Anterior cingulate cortex (tissue), 58 donors: ENCODE measurements at places on chromosomes 6 and 20.

DNA sequence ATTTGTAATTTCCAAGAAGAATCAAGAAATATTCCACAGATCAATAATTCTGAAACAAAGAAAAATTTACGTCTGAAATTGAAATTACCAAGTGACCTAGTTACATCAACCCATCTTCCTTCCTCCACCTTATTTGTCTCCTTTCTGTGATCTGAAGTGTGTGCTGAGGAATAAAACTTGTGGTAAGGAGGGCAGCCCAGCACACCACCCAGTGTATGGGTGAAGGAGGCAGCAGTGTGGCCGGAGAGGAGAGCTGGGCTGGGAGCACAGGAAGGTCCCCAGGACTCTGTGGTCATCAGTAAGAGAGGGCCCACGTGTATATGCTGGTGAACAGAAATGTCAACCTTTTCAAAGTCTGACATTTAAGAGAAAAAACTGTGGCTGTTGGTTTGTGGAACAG is 11.3 kb upstream of the CCR6 start:
- no peak for DNase-seq

- DNase-seq: no peak
Measured at GRCh38 chr6:162373192-162373591, 354.4 kb downstream of the PRKN start.

DNA sequence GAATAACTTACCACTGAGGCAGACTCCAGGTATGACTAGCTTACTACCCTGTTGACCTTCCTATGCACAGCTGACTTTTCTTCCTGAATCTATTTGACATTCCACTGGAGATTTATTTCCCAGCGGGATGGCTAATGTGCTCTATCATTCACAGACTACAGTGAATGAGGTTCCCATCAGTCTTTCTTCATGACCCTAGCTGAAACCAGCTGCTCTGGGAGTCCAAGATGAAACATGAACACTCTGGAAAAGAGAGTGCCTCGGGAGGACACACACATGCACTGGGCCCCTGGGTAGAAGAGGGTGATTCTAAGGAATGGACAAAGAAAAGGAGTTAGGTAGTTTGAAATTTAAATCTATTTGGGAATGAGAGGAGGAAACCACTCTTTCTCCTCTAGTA is 82.6 kb upstream of the DST start:
- no peak for DNase-seq

DNA sequence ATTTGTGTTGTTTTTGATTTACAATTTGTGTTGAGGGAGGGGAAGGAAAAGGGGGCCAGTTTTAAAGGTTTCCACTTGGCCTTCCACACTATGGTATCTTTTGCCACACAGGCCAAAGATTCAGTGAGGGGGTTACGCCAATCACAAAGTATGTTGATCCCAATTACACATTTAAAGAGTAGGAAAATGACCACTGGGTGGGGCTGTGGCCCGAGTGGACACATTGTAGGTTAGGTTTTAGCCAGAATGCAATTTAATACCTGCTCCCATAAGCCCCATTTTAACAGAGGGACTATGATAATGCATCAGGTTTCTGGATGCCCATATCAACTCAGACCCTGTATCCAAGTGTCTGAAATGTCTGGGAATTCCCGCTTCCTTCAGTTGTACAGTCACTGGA is 15.6 kb downstream of the VGLL2 start:
- DNase-seq: no peak

- DNase-seq: no peak
Measured at GRCh38 chr6:154815938-154816820, 83.0 kb downstream of the SCAF8 start.

DNA sequence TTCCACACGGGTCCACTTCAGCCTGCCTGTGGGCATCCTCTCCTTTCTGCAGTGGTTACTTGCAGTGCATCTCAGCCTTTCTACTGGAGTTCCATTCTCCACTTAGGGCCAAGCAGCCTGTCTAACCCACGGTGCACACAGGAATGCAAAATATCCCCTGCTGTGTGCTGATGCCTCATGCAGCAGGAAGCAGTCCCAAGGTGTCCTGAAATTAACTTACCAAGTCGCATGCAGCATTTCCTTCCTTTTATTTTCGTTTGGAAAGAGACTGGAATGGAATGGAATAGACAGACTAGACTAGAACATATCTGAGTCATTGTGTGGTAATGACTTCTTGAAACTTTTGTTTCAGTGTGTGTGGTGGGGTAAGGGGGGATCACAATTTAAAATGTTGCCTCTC is 25.9 kb upstream of the FOXQ1 start:
- DNase-seq: no peak

- DNase-seq: no peak
Measured at GRCh38 chr6:87922947-87923330, 124.7 kb upstream of the SPACA1 start.

GRCh38 chr6:54697424-54697823 is 149.1 kb upstream of the FAM83B start:
- DNase-seq: no peak

DNA sequence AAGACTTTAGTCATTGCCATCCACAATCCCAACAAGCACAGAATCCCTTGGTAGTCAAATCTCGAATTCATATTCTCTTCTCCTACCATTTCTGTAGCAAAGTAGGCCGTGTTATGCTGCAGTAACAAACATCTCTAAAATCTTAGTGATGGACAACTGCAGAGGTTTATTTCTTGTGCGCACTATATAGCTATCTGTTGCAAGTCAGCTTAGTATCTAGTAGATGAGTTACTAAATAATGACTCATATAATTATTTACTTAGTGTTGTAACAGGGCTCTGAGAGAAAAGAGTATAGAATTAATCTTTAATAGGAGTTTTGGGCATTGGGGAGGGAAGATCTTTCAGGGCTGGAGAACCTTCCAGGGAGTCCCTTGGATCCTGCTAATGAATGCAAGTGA is 73.3 kb downstream of the CAP2 start:
- DNase-seq: no peak

- no peak for DNase-seq
Measured at GRCh38 chr6:166436195-166437139, 53.7 kb upstream of the MPC1 start.

- no peak for DNase-seq
Measured at GRCh38 chr20:61483336-61484067, 231.4 kb downstream of the CDH4 start.

DNA sequence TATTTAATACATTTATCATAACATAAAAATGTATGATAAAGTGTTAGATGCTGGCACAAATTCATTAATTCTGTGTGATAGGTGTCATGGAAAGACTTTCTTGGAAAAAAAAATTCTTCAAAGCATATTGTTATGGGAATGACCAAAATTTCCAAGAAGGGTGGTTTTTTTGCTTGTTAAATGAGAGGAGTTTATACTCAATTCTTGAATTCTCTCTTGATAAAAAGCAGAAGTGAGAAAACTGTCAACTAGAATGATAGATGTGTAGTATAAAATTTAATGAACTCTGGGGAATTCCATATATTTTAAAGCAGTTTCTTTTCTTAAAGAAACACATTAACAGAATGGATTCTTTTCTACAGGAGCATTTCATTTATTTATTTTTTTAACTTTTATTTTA is 62.0 kb upstream of the SNAP91 start:
- no peak for DNase-seq

- no peak for DNase-seq
Measured at GRCh38 chr6:135710042-135710441, 141.5 kb upstream of the PDE7B start.

DNA sequence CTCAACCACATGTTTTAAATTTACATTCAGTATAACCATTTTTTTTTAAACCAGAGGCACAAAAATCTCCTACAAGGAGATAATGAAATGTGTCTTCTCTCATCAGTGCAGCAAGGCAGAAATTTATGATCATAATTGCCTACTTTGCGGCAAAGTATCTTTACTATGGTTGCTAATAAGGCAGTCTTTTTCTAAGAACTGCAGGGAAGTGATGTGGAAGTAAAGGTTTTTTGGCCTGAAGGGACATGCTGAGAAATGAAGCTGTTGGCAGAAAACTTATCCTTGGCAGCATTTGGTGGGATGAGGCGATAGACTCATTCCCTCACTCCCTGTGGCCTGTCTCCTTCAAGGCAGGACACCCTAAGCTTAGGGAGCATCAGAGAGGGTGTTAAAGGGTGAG is 48.7 kb downstream of the SCGN start:
- no peak for DNase-seq

DNA sequence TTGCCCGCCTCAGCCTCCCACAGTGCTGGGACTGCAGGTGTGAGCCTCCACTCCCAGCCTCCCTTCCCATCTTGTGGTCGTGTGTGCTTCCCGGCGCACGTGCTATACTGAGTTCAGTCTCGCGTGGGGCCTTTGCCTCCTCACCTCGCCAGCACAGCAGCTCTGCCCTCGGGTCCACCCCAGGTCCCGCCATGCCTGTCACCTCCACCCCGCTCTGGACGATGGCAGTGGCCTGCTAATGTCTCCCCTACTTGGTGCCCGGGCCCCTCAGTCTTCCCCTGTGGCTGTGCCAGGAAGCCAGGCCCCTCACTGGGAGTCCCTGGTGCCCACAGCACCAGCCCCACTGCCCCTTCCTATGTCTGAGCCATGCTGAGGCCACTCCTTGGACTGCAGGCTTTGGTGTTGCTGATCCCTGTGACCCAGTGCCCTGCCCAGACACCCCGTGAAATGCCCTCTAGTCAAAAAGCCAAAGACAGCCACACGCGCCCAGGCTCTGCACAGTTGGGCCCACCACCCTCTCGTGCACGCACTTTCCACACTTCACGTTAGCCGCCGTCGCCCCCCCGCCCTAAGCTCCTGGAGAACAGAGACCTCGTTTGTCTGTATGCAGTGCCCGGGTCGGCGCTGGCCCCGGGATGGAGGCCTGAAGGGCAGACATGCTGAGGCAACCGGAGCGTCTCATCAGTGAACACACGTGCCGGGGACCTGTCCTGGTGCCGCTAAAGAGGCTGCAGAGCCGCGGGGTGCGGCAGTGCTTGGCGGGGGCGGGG is 14.3 kb downstream of the HRH3 start:
- DNase-seq: no peak

GRCh38 chr20:22999756-23000155 is 35.4 kb upstream of the SSTR4 start:
- no peak for DNase-seq

DNA sequence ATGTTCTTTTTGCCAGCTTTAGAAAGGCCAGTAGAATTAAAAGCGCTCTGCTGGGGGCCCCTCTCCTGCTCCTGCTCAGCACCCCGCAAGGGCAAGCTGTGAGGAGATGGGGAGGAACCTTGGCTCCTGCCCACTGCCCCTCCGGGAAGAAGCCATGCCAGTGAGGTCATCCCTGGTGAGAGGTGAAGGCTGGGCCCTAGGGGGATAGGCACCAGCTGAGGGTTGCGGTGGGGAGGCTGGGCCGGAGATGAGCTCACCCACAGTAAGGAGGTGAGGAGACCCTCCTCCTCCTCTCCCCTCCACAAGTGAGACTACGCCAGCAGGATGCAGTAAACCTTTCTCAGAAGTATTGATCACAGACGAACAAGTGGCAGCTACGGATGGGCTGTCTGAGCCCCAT is 32.1 kb downstream of the LRFN2 start:
- DNase-seq: no peak

DNA sequence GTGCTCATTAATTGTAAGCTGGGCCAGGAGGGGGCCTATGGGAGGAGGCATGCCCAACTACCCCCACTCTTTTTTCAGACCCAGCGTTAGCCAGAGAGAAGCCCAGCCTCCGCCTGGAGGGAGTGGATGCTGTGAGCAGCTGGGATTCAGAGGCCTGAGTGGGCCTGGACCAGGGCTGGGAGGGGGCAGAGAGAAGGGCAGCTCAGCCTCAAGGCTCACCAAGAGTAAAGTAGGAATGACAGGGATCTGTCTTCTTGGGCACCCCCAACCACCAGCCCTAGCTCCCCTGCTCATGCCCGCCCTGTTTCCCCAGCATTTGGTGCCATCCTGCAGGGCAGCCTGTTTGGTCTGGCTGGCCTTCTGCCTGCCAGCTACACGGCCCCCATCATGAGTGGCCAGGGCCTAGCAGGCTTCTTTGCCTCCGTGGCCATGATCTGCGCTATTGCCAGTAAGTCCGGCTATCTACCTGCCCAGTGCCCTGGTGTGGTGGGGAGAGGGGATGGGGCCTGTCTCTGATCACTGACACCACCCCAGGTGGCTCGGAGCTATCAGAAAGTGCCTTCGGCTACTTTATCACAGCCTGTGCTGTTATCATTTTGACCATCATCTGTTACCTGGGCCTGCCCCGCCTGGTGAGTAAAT is 6.8 kb downstream of the SLC29A1 start:
- DNase-seq: no peak

DNA sequence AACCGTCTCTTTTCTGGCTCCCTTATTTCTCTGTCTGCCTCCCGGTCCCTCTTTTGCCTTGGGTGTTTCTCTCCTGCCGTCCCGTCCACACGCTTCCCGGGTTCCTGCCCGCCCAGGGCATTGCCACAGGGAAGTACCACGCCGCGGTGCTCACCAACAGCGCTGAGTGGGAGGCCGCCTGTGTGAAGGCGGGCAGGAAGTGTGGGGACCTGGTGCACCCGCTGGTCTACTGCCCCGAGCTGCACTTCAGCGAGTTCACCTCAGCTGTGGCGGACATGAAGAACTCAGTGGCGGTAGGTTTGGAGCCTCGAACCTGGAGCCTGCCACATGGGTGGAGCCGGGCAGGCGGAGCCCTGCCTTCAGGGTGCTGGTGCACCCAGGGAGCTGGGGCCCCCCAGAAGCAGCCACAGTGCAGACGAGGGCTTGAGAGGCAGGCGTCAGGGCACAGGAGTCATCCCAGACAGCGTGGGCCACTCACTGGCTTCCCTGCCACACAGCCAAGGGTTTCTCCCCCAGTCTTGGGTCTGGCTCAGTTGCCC is 21.3 kb downstream of the NPEPL1 start:
- no peak for DNase-seq

DNA sequence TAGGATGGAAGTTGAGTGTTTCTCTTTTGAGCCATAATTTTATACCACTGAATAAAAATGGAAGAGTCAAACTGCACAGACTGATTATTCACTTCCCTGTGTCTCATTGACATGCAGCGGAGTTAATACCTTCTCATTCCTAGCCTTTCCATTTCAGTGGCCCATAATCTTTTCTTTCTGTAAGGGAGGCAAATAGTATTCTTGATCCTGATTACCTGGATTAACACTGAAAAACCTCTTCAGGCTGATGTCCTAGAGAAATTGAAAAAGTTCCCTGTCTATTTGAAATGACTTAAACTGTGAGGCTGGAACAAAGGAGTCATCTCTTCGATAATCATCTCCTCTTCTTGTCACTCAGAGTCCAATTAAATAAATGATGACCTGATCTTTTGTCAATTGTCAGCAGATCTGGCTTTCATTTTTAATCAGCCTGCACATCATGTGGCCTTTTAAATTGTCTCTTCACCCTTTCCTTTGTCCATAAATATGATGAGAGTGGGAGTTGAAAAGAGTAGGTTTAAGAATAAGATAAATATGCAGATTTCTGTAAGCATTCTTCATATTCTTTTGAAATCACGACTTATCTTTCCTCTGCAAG is 713.0 kb downstream of the EPM2A start:
- DNase-seq: no peak

GRCh38 chr20:37687478-37687805 is 6.4 kb upstream of the CTNNBL1 start:
- DNase-seq: no peak
